ENCODE measurements at places on chromosomes 11 and 22. TPM values are rescaled to one million over a fixed set of nuclear protein-coding genes. Genes with fewer than 3 reads are reported as not detected.

Gene NRIP3
- total RNA-seq, result not detected

Gene MOGAT2
- total RNA-seq, result not detected

- no peak for DNase-seq
These were observed 1.2 kb downstream of the VSTM5 start for GRCh38 chr11:93849201-93849600.

DNA sequence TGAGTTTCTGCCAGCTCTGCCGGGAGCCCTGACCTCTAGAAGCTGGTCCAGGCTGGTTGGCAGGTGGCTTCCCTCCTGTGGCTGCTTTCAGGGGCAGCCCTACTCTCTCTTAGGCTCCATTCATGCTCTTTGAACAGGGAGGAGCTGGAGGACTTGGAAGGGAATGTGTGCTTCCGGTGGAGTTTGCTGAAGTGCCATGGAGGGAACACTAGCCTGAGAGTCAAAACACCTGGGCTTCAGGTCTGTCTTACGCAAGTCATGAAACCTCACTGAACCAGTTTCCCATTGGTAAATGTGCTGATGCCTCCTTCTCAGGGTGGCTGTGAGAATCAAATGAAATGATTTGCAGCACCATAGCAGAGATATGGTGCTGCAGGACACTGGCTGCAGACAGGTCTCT, 224.5 kb downstream of the KIRREL3 start:
- no peak for DNase-seq

DNA sequence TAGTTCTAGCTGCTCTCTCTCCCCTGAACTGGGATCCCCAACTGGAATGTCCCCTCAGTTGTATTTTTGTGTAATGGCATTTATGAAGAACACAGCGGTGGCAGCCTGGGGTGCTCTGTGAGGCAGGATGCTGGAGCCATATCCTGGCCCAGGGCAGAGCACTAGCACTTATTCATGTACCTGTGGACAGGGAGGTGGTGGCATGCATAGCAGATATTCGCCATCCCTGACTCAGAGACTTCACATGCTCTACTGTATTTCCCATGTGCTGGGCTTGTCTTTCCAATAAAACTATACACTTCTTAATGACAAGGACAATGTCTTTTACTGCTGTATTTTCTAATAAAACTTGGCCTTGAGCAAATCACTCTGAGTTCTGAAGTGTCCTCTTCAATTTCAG, 125.3 kb downstream of the ADAMTS15 start:
- no peak for DNase-seq

DNA sequence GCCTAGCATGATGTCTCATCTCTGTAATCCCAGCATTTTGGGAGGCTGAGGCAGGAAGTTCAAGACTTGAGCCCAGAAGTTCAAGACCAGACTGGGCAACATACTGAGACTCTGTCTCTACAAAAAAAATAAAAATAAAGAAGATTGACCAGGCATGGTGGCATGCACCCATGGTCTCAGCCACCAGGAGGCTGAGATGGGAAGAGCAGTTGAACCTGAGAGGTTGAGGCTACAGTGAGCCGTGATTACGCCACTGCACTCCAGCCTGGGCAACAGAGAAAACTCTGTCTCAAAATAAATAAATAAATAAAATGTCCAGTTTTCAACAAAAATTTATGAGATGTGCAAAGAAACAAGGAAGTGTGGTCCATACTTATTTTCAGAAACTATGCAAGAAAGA, 28.3 kb downstream of the EFCAB6 start:
- DNase-seq, result no peak

- DNase-seq, result no peak
These were observed 66.9 kb downstream of the TBC1D22A start for GRCh38 chr22:46829117-46829891.

Data from OCI-LY7 (cell line).